ENCODE measurements at places on chromosomes 13 and 19.

- no peak for DNase-seq
Observed at GRCh38 chr19:44345959-44346358, 10.5 kb downstream of the ZNF112 start.

- no peak for DNase-seq
Observed at GRCh38 chr19:6076675-6077463, 33.4 kb downstream of the RFX2 start.

- no peak for DNase-seq
Observed at GRCh38 chr13:32017474-32017873, 14.1 kb upstream of the FRY start.

DNA sequence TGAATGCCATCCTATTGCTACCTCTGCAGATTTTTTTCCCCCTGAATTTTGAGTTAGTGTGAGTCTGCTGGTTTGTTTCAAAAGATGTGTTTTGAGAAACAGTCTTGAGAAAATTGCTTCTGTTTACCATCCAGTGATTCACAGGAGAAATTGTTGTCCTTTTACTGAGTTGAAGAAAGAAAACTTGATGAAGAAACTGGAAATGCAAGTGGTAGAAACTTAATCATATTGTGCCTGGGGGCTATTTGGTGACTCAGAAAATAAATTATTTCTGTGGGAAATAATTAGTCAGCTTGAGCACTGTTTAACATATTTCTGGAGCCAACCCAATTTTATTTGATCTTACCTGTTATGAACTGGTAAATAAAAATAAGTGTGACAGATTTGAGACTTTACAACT, 35.4 kb downstream of the PAN3 start:
- DNase-seq = no peak

DNA sequence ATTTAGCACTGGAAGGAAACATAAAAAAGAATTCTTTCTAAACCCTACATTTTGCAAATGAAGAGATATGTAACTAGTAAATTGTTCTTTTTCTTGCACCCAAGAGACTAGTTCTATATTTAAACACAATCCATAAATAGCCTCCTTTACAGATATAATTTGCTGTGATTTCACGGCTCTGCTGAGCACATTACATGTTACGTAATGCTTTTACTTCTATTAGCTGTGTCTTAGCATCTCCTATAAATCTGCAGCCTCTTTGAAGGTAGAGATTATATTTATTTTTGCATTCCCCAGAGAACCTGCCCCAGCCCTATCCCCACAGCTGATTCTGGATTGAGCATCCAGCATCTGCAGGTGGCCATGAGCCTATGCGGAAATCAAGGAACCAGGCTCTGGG, 32.2 kb downstream of the LACC1 start:
- no peak for DNase-seq

DNA sequence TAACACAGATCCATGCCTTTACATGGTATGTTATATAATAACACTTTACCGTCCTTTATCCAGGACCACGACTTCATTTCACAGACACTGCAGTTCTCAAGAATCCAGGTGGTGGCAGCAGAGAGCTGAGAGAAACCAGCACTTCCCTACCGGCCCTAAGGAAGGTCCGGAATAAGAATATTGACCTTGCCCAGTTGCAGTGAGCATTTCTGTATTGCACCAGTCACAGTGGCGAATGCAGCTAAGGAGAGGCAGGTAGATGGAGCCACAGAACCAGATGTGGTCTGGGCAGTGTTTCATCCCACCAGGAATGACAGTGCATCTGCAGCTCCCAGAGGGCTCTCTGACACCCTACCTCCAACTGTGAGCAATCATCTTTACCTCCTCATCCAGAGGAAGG, 44.6 kb downstream of the ZNF787 start:
- DNase-seq = no peak

GRCh38 chr19:51607077-51607476, 23.1 kb downstream of the SIGLEC5 start:
- no peak for DNase-seq

- no peak for DNase-seq
Observed at GRCh38 chr13:26976313-26976712, 195.3 kb downstream of the USP12 start.

DNA sequence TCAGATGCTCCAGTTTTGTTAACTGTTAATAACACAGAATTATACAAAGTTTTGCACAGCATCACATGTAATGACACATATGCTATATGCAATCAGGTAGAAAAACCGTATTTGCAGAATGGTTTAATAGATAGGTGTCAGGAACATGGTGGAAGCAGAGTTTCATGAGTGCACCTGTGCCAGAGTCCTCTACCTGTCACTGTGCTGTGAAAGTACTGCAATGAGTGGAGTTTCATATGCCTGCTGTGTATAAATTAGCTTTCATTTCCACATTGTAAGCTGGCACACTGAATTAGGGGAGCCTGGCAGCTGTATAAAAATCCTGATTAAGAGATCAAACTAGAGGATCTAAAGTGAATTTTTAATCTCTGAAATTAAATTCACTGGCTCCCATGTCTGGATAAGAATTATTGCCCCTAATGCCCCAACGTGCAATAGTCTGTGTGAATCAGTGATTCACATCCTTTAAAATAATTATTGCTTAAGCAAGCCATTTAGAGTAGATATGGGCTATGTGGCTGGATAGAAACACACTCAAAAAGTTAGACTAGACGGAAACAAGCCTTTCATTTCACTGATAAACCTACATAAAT, 8.5 kb upstream of the EEF1AKMT1 start:
- DNase-seq = no peak

DNA sequence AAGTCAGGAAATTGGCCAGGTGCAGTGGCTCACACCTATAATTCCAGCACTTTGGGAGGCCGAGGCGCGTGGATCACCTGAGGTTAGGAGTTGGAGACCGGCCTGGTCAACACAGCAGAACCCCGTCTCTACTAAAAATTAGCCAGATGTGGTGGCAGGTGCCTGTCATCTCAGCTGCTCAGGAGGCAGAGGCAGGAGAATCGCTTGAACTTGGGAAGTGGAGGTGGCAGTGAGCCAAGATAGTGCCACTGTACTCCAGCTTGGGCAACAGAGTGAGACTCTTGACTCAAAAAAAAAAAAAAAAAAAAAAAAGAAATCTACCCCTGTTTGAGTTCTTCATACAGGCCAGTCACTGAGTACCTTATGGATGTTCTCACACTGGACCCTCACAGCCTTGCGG, 42.0 kb downstream of the SLC15A1 start:
- DNase-seq = no peak

- DNase-seq = no peak
Observed at GRCh38 chr19:6752256-6753177, 13.0 kb downstream of the TRIP10 start.

GRCh38 chr19:42279902-42280814, 11.1 kb downstream of the CIC start:
- DNase-seq = peak; percentile 80

GRCh38 chr19:48872884-48873475, 759 bp downstream of the PPP1R15A start:
- peak; percentile 89 for DNase-seq

GRCh38 chr19:45137179-45137761, 23.5 kb downstream of the NKPD1 start:
- DNase-seq = no peak

DNA sequence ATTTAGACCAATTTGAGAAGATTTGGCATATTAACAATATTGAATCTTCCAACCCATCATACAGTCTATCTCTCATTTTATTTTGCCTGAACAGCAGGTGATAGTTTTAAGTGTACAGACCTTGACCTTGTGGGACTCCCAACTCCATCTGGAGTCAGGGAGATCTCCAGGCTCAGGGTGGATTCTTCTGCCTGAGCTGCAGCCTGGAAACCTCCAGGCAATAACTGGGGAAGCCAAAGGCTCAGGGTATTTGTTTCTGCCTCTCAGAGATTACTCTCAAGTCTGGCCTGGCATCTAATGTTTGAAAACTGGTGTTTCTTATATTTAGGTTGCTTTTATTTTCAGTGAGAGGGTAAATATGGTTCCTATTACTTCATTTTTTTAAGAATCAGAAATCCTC, 102.1 kb upstream of the C1QTNF9B start:
- no peak for DNase-seq

GRCh38 chr13:89862011-89862690, 1485.3 kb upstream of the MIR17HG start:
- DNase-seq = no peak
